HCT116 (cell line): ENCODE measurements at places on chromosomes 1 and 21. TPM values are rescaled to one million over a fixed set of nuclear protein-coding genes. Genes with fewer than 3 reads are reported as not detected.

CELA3B gene
- total RNA-seq = 5.3 TPM

NTMT2 gene
- not detected for total RNA-seq

HSD3B1 gene
- total RNA-seq = not detected

PPIAL4G gene
- not detected for total RNA-seq

RUNX3 gene
- 22.6 TPM for total RNA-seq

DNA sequence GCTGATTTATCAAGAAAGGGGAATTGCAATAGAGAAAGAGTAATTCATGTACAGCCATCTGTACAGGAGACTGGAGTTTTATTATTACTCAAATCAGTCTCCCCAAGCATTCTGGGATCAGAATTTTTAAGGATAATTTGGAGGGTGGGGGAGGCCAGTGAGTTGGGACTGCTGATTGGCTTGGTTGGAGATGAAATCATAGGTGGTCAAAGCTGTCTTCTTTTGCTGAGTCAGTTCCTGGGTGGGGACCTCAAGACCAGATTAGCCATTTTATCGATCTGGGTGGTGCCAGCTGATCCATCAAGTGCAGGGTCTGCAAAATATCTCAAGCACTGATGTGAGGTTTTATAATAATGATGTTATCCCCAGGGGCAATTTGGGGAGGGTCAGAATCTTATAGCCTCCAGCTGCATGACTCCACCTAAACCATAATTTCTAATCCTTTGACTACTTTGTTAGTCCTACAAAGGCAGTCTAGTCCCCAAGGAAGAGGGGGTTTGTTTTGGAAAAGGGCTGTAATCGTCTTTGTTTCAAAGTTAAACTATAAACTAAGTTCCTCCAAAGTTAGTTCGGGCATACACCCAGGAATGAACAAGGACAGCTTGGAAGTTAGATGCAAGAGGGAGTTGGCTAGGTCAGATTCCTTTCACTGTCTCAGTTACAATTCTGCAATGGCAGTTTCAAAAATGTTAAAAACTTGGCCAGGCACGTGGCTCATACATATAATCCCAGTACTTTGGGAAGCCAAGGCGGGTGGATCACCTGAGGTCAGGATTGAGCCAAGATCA is 16.9 kb upstream of the RAB3B start:
- no peak for DNase-seq

DNA sequence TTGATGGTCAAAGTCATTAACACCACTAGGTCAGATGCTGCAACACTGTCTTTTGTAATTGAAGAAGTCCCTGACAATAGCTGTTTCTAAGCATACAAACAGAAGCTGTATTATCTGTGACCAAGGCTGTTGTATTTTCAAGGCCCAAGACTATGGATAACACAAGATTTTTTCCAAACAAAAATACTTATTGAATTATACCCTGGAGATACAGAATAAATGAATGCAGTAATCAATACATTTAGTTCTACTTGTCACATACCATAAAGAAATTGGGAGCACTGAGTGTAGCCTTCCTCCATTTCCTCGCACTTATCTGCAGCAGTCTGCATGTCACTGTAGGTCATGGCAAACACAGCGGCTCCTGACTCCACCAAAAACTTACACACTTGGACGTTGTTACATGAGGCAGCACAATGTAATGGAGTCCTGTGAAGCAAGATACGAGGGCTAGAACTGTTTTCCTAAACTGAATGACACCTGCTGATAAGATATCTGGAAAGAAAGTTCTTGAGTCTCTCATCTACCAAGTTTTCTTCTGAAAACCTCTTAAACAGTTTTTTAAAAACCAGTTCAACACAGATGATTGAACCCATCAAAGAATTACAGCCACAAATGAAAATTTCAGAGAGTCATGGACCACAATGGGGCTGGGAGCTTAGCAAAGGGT is 56.9 kb downstream of the TP53BP2 start:
- no peak for DNase-seq

GRCh38 chr1:189131576-189131975 is 1346.1 kb downstream of the BRINP3 start:
- DNase-seq = no peak

- DNase-seq = no peak
These were observed 63.2 kb downstream of the CDK18 start for GRCh38 chr1:205567716-205568115.
